ENCODE measurements at places on chromosomes 16 and 17.

- DNase-seq = no peak
Observed at GRCh38 chr17:66945147-66945835, 19.2 kb upstream of the CACNG4 start.

DNA sequence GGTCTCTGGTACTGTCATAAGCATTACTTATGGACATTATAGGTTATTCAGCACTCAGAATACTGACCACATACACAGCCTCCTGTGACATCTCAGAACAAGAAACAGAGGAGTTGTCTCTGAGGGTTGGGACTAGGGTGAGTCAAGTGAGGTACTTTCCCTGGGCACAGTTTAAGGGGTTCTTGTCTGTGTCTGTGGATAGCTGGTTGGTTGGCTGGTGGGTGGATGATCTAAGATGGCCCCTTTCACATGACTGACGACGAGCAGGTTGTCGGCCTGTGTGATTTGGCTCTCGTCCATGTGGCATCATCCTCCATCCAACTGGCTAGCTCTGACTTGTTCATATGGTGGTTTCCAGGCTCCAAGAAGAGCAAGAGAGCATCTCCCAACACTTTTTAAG lies 163.9 kb downstream of the PRKCB start:
- DNase-seq = no peak

GRCh38 chr17:65109990-65110680 lies 27.0 kb upstream of the RGS9 start:
- DNase-seq = peak; percentile 81

GRCh38 chr17:20074489-20074888 lies 65.3 kb downstream of the SPECC1 start:
- DNase-seq = no peak

- no peak for DNase-seq
Observed at GRCh38 chr17:163514-164098, 17.8 kb downstream of the DOC2B start.

GRCh38 chr16:47592232-47592631 lies 131.1 kb downstream of the PHKB start:
- no peak for DNase-seq

DNA sequence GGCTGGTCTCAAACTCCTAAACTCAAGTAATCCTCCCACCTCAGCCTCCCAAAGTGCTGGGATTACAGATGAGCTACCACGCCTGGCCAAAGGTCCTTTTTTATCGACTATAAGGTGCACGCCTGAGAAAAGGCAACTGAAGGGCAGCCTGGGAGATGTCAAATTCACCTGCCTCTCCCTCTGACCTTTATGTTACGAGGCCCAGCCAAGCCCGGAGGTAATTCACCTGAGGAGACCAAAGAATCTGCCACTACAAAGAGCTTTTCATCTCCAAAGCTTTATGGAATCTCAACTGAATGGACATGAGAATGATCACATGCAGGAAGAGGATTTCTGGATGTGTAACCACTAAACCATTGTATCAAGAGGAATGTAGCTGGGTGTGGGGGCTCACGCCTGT lies 37.2 kb downstream of the LYRM1 start:
- DNase-seq = no peak

DNA sequence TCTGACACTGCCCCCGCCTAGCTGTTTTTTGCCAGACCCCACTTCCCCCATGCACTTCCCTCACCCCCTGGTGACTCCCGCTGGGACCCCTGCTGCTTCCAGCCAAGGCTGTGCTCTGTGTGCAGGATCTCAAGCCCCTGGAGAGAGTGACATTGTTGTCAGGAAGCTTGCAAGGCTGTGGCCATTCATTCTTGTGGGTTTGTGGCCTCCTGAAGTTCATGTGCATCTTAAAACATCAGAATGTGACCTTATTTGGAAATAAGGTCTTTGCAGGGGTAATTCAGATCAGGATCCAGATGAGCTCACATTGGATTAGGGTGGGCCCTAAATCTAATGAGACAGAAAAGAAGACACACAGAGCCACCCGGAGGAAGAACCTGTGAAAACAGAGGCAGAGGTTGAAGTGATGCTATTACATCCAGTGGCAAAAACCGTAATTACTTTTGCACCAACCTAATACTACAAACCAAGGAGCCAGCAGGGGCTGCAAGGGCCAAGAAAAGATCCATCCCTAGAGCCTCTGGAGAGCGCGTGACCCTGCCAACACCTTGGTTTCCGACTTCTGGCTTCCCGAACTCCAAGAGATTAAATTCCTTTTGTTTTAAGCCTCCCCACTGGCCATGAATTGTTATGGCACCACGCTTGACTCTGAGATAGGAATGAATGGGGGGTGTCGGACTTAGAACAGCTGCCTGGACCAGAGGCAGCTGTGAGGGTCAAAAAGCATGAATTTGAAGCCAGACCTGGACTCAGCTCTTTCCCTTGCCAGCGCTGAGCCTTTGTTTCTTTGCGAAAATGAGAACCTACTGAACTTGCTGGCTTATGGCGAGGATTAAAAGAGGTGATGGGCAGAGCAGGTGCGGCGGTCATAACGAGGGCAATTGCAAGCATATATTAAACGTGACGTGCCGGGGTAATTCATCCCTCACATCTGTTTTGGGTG lies 75.5 kb downstream of the BMERB1 start:
- DNase-seq = peak; percentile 100

DNA sequence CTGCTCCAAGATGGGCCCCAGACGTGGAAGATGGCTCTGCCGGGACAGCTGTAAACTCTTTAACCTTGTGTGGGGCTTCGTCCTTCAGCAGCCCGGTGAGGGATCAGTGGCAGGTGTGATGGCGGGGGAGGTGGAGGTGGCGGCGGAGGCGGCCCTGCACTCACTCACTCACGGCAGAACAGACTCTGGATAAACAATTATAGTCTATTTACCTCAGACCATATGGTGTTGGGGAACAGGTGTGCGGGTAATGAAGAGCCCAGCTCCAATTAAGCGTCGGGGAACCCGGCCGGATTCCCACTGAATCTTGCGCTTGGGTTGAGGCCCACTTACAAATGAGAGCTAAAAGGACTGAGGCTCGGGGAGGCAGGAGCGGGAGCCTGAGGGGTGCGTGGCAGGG lies 104.3 kb upstream of the SDK2 start:
- no peak for DNase-seq

DNA sequence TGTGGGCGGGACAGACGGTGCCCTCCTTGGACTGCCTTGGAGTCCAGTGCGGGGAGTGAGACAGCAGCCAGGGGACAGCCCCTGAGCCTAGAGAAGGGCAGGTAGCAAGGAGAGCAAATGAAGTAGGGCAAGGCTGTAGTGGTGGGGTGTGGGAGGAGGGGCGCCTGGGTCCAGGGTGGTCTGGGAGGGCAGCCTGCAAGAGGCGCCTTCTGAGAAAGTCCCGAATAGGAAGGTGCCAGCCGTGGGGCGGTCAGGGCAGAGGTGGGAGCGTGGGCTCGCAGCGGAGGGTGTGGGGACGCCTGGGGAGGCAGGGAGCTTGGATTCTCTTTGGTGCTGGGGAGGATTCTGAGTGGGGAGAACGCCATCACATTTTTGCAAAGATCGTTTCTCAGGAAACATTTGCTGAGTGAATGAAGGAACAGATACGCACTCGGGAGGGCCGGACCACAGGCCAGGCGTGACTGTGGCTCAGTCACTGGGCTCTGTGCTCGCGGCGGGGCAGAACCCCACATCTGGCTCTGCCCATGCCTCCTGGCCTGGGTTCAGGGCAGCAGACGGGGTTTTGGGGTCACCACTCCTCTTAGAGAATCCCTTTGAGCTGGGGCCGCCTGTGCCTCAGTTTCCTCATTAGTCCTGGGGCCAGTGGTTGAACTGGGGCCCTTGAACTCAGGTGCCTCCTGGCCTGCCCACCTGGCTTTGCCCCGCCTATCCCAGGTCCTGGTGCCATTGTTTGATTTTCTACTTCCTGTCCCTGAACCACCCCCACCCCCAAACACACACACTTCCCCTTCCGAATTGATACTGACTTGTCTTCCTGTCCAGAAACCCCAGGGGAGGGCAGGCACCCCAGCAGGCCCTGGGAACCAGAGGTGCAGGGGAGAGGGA lies 4.2 kb downstream of the SNN start:
- no peak for DNase-seq

GRCh38 chr17:35460354-35460851 lies 11.8 kb upstream of the SLFN13 start:
- no peak for DNase-seq

- no peak for DNase-seq
Observed at GRCh38 chr17:40760105-40761016, 5.2 kb upstream of the KRT25 start.

DNA sequence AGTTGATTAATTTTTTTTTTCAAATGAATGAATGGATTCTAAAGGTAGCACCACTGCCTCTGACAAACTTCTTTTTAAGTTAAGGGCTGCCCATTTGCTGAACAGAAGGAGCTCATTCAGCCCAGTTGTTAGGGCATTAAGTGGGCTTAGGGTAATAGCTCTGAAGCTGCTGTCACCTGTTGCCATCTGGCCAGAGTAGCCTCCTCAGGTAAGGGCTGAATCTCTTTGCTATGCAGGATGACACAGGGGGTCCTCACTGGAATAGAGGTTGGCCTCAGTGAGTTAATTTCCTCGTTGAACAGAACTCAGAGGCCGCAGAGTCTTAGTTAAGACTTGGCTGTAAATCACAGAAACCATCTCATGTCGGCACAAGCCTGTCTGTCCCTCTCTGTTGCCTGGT lies 232.8 kb downstream of the CCDC182 start:
- no peak for DNase-seq

DNA sequence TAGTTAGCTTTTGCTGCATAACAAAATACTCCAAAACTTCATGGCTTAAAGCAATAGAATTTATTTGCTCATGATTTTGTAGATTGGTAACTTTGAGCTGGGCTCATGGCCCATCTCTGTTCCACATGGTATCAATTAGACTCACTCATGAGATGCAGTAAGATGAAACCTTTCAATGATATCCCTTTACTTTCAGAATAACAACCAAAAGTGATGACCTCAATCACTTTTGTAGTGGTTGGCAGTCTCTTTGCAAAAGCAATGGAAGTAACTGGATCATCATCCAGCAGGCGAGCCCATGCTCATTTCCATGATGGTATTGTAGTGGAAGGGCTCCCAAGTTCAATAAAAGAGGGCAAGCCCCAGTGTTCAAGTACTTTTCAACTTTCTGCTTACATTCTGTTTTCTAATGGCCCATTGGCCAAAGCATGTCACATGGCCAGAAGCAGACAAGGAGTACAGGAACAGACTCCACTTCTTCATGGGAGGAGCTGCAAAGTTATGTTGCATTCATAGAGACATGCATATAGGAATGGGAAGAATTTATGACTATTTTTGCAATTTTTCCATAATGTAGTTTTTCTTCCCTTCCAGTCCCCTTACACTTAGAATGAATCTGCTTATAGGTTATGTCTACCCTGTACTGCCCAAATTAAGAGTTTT lies 41.7 kb downstream of the EFCAB5 start:
- peak; percentile 9 for DNase-seq

DNA sequence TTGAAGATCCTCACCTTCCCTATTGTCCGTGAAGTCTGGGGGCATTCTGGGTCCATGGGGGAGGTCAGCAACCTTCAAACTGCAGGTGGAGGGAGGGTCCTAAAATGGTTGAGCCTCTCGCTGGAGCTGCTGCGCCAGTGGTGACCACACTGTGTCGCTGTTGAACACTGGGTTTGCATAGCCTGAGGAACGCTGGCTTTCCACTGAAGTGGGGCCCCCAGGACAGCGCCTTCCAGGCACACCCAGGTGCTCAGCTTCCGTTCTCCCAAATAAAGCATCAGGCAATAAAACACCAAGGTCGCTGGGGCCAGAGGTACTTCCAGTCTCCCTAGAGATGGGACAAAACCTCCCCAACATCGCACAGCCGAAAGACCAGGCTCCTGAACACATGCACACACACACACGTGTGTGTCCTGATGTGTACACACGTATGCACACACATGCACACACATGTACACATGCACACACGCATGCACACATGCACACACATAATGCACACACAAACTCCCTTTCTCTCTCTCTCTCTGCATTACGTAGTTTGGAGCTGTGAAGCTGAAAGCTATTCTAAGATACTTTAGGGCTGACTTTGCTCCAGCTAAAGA lies 120.6 kb downstream of the IRF8 start:
- DNase-seq = no peak

DNA sequence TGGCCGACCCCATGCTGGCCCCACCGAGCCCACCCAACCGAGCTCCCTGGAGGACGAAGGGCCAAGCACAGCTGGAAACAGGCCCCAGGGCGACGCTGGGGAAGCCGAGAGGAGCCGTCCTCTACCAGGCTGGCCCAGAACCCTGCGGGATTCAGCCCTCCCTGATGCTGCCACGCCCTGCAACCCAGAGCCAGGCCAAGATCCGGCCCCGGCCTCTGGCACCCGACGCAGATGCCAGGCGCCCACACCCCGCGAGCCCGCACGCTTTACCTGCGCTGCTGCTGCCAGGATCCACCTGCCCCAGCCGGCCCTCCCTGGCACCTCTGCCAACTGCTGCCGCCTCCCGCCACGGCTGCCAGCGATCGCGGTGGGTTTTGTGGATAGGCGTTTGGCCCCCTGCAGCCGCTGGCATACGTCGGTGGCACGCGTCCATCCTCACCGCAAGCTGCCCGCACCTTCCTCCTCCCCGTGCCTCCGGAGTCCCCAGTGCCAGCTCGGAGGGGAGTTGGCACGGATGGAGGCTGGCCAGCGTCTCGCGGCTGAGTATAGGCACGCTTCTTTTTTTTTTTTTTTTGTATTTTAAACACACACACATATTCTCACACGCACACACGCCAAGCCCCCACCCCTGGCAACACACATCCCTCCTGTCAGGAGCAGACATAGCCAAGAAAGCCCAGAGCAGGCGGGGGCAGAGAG lies 41.3 kb upstream of the ACSF3 start:
- no peak for DNase-seq
